A549 treated with DMSO at 1 μM for 4 hours (cell line): ENCODE measurements at places on chromosomes 6 and 20. TPM values are rescaled to one million over a fixed set of nuclear protein-coding genes. Genes with fewer than 3 reads are reported as not detected.

TSHZ2 gene
- total RNA-seq, result not detected in 5 replicates

LY6G6D gene
- total RNA-seq, result not detected in 5 replicates

MAS1L gene
- not detected in 5 replicates for total RNA-seq

RAD21L1 gene
- total RNA-seq, result 0.05 to 0.12 TPM in 2 of 5 replicates, not detected in the others

RAET1G gene
- 7.5 to 12.2 TPM (median 10.3 TPM) in 5 replicates for total RNA-seq

EMILIN3 gene
- total RNA-seq, result 0.25 to 0.54 TPM (median 0.43 TPM) in 5 replicates

SRMS gene
- total RNA-seq, result 0.06 TPM in 1 of 5 replicates, not detected in the others

C20orf141 gene
- total RNA-seq, result 0.23 to 0.62 TPM (median 0.49 TPM) in 4 of 5 replicates, not detected in the other

ANGPT4 gene
- total RNA-seq, result 0.02 to 0.03 TPM (median 0.02 TPM) in 3 of 5 replicates, not detected in the others

RRP36 gene
- total RNA-seq, result 69.0 to 76.3 TPM (median 74.7 TPM) in 5 replicates

STMND1 gene
- total RNA-seq, result not detected in 5 replicates

COL9A3 gene
- total RNA-seq, result 0.30 to 0.65 TPM (median 0.36 TPM) in 5 replicates

SLC26A8 gene
- total RNA-seq, result not detected in 5 replicates

IYD gene
- total RNA-seq, result 0.01 to 0.07 TPM (median 0.02 TPM) in 3 of 5 replicates, not detected in the others

SAMD3 gene
- not detected in 5 replicates for total RNA-seq

KCNK15 gene
- total RNA-seq, result 0.57 to 0.85 TPM (median 0.69 TPM) in 5 replicates

APCDD1L gene
- 0.05 to 0.07 TPM (median 0.05 TPM) in 3 of 5 replicates, not detected in the others for total RNA-seq

MKKS gene
- 16.0 to 25.9 TPM (median 24.4 TPM) in 5 replicates for total RNA-seq

IL17A gene
- not detected in 5 replicates for total RNA-seq

MYL9 gene
- total RNA-seq, result 14.6 to 24.4 TPM (median 20.7 TPM) in 5 replicates

PRR18 gene
- 0.07 to 0.33 TPM (median 0.07 TPM) in 5 replicates for total RNA-seq

TINAG gene
- total RNA-seq, result not detected in 5 replicates

OPRM1 gene
- total RNA-seq, result not detected in 5 replicates

BRPF3 gene
- 11.1 to 13.4 TPM (median 12.1 TPM) in 5 replicates for total RNA-seq

RRAGD gene
- total RNA-seq, result 3.3 to 4.5 TPM (median 4.4 TPM) in 5 replicates

GFOD1 gene
- total RNA-seq, result 2.2 to 3.1 TPM (median 2.6 TPM) in 5 replicates

SRSF6 gene
- 107 to 116 TPM (median 113 TPM) in 5 replicates for total RNA-seq

OOEP gene
- not detected in 5 replicates for total RNA-seq

RSPH4A gene
- total RNA-seq, result 0.17 to 0.26 TPM (median 0.24 TPM) in 5 replicates

HLA-DPA1 gene
- total RNA-seq, result 0.10 TPM in 1 of 5 replicates, not detected in the others

MARCKS gene
- total RNA-seq, result 13.3 to 29.6 TPM (median 26.5 TPM) in 5 replicates

SLC23A2 gene
- 16.7 to 19.3 TPM (median 18.7 TPM) in 5 replicates for total RNA-seq

PDYN gene
- not detected in 5 replicates for total RNA-seq

BPIFB2 gene
- total RNA-seq, result not detected in 5 replicates

ATRN gene
- 21.1 to 29.1 TPM (median 27.0 TPM) in 5 replicates for total RNA-seq

SIRPD gene
- not detected in 5 replicates for total RNA-seq

HCRTR2 gene
- total RNA-seq, result not detected in 5 replicates

FAM209B gene
- 0.30 to 0.62 TPM (median 0.50 TPM) in 4 of 5 replicates, not detected in the other for total RNA-seq

CST5 gene
- total RNA-seq, result not detected in 5 replicates

NKAIN2 gene
- not detected in 5 replicates for total RNA-seq

GSTA2 gene
- total RNA-seq, result 0.06 to 0.17 TPM in 2 of 5 replicates, not detected in the others

MAFB gene
- total RNA-seq, result 0.05 to 0.08 TPM (median 0.05 TPM) in 4 of 5 replicates, not detected in the other

SYTL3 gene
- total RNA-seq, result 1.0 to 1.3 TPM (median 1.1 TPM) in 5 replicates

CFAP206 gene
- 0.47 to 0.93 TPM (median 0.56 TPM) in 5 replicates for total RNA-seq

IBTK gene
- 34.9 to 50.5 TPM (median 44.2 TPM) in 5 replicates for total RNA-seq

PRDM13 gene
- total RNA-seq, result 0.83 to 1.2 TPM (median 0.93 TPM) in 5 replicates

CDSN gene
- not detected in 5 replicates for total RNA-seq

ZSCAN23 gene
- total RNA-seq, result not detected in 5 replicates

KIF25 gene
- total RNA-seq, result 0.06 to 0.07 TPM in 2 of 5 replicates, not detected in the others

RHAG gene
- 0.05 to 0.07 TPM in 2 of 5 replicates, not detected in the others for total RNA-seq

RAET1E gene
- total RNA-seq, result 2.2 to 3.4 TPM (median 2.9 TPM) in 5 replicates
